Common myeloid progenitor, CD34-positive (primary cell): ENCODE measurements at places on chromosomes 12 and 14.
A peak's percentile ranks its signal among the peaks of the same experiment; 100 is the strongest.

GRCh38 chr14:102020058-102020971 is 55.9 kb downstream of the DYNC1H1 start:
- DNase-seq: peak; percentile 18

DNA sequence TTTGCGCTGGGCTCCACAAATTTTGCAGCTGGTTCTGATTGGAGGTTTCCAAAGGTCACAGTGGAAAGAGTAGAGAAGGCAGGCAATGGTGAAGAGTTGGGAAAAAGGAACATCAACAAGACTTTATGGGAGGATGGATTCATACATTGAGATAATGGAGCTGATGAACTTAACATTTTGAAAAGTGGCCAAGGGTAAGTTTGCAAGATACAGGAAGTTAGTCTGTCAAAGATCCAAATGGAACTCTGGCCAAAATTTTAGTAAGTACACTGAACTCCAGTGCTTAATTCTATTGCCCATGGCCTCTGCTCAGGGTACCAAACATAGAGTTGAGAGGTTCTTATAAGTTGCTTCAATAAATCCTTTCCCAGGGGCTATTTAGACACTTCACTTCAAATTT is 15.6 kb downstream of the CCER1 start:
- DNase-seq: no peak

GRCh38 chr12:87317302-87317701 is 711.9 kb downstream of the C12orf50 start:
- DNase-seq: no peak

- DNase-seq: no peak
Observed at GRCh38 chr12:65533177-65533883, 254.8 kb downstream of the MSRB3 start.

DNA sequence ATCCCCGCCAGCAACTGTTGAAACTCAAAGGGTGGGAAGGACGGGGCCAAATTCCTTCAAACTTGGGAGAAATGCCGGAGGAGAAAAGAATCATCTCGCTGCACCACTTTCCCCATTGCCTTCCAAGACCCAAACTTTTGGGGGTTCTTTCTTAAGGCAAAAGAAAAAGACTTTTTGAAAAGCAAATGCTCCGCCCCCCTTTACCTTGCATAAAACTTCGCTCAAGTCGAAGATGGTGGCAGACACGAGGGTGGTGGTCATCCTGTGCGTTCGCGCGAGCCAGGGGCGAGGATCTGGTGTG is 239 bp downstream of the ZFP36L1 start:
- no peak for DNase-seq

- no peak for DNase-seq
Observed at GRCh38 chr14:101186544-101186943, 283.0 kb upstream of the RTL1 start.

DNA sequence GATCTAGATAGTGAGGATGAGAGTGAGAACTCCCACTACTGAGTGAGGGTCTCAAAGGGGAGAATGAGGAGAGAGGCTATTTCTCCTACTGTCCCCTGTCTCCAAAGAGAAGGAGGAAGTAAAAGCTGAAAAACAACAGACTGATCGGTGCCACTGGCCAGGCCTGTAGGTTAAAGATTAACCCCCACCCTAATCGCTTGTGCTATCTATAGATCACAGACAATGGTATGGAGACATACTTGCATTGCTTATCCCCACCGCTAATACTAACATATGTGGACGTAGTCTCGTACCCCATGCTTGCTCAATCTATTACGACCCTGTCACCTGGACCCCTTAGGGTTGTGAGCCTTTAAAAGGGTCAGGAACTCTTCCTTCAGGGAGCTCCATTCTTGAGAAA is 777.9 kb upstream of the TMEM132C start:
- DNase-seq: no peak

GRCh38 chr14:69886453-69887242 is 7.4 kb downstream of the SMOC1 start:
- DNase-seq: no peak

- peak; percentile 87 for DNase-seq
Observed at GRCh38 chr14:100341301-100342031, 18.3 kb downstream of the SLC25A47 start.

GRCh38 chr14:52724360-52724644 is 5.7 kb upstream of the STYX start:
- no peak for DNase-seq

DNA sequence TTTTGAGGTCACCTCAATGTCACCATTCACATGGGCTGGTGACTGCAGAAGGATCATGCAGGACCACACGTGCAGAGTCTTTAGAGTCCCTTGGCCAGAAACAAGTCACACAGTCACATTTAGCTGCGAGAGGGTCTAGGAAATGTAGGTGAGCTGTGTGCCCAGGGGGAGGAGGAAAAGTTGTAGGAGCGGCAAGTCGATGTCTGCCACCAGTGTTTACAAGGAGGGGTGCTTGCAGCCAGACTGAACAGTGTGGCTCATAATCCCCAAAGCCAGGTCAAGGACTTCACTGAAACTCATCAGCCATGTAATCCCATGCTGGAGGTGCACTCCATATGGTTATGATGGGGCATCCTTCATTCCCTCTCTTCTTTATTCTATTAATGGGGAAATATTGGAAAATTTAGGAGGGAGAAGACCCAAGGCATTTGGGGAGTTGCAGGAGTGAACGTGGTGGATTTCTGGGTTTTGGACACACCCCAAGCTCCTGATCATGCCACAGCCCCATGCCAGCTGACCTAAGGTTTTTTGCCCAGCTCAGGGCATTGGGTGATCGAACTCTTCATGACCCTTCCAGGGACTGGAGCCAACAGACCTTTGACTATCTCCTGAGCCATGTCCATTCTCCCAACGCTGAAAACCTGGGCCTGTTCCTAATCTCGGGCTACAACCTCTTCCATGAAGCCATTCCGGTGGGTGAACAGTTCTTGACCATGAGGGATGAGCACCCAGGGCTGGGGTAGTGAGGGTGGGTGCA is 7.2 kb downstream of the DAO start:
- DNase-seq: no peak

GRCh38 chr14:35196571-35196970 is 74.2 kb downstream of the PRORP start:
- DNase-seq: peak; percentile 49

GRCh38 chr14:64649383-64649998 is 54.7 kb upstream of the PLEKHG3 start:
- DNase-seq: no peak
